ENCODE measurements at places on chromosomes 4 and X.

- DNase-seq: no peak
Measured at GRCh38 chrX:108275732-108276131, 162.5 kb downstream of the COL4A6 start.

DNA sequence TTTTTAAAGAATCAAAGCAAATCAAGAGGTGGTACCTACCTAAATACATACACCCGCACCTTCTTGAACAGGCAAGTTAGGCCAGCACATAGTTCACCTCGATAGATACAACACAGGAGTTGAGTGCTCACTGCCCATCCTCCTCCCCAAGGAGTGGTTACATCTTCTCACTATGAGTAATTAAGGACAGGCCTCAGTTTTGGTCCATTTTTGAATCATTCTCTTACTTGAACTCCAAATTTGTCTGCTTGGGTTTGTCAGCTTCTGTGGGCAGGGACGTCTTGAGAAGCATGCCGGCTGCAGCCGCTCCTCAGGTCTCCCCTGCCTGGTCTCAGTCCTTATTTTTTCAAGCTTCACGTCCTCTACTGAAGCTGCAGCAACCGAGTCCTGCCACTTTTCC is 190.6 kb upstream of the RBPJ start:
- no peak for DNase-seq

- DNase-seq: peak; percentile 87
Measured at GRCh38 chrX:101415180-101416145, 7.4 kb downstream of the HNRNPH2 start.

- DNase-seq: no peak
Measured at GRCh38 chrX:10897768-10898167, 213.4 kb upstream of the HCCS start.

- no peak for DNase-seq
Measured at GRCh38 chrX:111847491-111848133, 28.4 kb upstream of the TRPC5OS start.

GRCh38 chr4:124372916-124373315 is 339.6 kb downstream of the ANKRD50 start:
- no peak for DNase-seq

DNA sequence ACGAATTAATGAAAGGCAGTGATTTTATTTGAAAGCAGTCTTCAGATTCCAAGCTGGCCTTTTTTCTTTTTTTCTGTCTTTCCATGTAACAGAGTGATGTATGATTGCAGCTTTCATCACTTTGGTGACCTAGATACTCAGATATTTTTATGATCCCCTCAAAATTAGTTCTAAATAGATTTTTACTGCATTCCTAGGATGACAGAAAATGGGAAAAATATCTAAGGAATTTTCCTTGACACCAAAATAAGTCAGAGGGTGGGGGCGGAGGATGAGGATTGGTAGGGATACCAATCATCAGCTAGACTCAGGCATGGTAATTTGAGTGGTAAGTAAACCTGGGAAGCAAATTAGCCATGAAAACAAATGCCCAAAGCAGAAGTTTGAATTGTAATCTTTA is 11.9 kb upstream of the HMGB2 start:
- DNase-seq: no peak

GRCh38 chr4:184416913-184417734 is 57.2 kb downstream of the IRF2 start:
- DNase-seq: peak; percentile 82

GRCh38 chrX:42821803-42822443 is 44.0 kb upstream of the PPP1R2C start:
- no peak for DNase-seq

DNA sequence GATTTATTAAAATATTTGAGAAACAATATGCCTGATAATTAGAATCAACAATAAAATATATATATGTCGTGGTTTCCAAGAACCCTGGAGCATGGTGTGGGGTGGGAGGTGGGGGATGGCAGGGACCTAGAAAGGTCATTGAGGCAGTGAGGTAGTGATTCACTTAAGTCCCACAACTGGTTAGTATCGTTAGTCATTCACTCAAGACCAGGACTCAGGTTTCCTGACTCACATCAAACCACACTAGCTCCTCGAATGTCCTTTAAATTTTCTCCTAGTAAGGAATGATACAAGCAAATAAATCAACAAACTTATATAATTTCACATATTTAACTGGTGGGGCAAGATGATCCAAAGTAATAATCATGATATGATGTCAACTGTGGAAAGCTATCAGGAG is 158.8 kb upstream of the AADAT start:
- DNase-seq: no peak

DNA sequence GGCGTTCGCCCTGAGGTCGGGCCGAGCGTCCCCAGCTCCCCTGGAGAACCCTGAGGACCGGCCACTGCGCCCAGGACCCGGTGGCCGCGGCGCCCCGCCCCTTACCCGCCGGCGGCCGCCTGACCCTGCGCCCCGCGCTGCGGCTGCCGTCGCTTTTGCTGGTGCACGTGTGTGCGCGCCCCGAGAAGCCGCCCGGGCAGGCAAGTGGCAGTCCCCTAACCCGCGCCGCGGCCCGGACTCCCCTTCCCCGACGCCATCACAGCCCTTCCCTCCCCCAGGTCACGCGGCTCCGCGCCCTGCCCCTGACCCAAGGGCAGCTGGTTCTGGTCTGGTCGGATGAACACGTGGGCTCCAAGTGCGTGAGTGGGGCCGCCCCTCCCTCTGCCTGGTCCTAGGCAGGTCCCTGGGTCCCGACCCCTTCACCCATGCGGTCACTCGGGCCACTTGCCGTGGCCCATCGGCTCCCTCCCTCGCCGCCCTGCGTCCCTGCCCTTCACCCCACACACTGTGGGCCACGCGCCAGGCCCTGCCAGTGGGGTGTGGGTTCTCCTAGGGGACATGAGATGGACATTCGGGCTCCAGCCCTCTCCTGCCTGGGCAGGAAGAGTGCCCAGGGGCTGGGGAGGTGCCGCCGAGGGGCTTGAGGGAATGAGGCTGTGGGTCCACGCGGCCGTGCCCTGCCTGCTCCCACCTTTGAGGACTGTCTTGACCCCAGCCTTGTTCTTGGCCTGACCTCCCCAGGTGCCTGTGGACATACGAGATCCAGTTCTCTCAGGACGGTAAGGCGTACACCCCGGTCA is 8.0 kb upstream of the FGFRL1 start:
- no peak for DNase-seq

Measured in erythroblast (primary cell).